ENCODE measurements at places on chromosomes 3 and 15.
A peak's percentile ranks its signal among the peaks of the same experiment; 100 is the strongest.

- no peak for DNase-seq
Observed at GRCh38 chr3:171258316-171258715, 201.9 kb downstream of the TNIK start.

GRCh38 chr3:117409701-117410459, 700.3 kb downstream of the TUSC7 start:
- DNase-seq: no peak

GRCh38 chr15:57403566-57404325, 27.4 kb downstream of the CGNL1 start:
- DNase-seq: no peak

- no peak for DNase-seq
Observed at GRCh38 chr3:142597906-142598305, 1.7 kb downstream of the PLS1 start.

DNA sequence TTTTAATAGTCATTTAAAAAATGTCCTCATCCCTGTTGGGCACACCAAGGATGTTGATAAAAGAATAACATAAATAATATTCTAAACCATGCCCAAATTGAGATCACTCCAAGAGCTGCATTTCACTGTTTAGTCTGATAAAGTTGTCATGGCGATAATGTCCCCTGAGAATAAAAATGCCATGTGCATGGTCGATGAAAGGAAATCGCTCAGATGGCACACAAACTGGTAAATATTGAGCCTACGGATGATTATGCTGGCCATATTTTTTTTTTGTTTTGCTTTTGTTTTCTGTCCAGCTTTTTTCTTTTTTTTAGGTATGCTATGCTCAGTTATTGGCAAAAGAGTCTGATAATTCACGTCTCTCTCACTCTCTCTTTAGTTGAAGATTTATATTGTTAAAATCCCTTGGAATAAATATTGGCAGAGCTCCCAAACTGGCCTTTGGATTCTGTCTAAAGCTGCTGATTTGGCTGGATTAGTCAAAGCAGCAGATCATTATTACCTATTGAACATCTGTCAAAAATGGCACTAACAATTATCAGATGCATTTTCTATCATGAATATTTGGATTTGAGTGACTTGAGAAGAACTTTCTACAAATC, 643.8 kb downstream of the SQOR start:
- DNase-seq: no peak

- no peak for DNase-seq
Observed at GRCh38 chr15:90086868-90087268, 15.4 kb downstream of the IDH2 start.

DNA sequence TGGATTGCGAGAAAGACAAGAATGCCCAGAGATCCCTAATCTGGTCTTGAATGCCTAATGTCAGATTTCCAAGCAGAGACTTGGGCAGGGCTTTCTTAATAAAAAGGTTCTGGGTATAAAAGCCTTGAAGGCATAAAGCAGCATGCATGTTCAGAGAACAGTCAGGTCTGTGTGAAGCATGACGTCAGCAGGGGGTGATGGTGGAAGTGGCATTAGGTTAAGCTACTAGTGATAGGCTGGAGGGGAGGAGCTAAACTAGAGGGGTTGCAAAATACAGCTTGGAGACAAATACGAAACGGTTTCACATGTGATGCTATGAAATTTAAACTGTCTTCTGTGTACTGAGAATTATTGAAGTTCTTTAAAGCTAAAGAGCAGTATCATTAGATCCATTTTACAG, 125.6 kb downstream of the VPS8 start:
- no peak for DNase-seq

GRCh38 chr3:99541181-99541580, 97.2 kb upstream of the COL8A1 start:
- no peak for DNase-seq

GRCh38 chr15:77482570-77482969, 61.9 kb downstream of the HMG20A start:
- no peak for DNase-seq

- no peak for DNase-seq
Observed at GRCh38 chr3:99186016-99186415, 284.5 kb upstream of the DCBLD2 start.

DNA sequence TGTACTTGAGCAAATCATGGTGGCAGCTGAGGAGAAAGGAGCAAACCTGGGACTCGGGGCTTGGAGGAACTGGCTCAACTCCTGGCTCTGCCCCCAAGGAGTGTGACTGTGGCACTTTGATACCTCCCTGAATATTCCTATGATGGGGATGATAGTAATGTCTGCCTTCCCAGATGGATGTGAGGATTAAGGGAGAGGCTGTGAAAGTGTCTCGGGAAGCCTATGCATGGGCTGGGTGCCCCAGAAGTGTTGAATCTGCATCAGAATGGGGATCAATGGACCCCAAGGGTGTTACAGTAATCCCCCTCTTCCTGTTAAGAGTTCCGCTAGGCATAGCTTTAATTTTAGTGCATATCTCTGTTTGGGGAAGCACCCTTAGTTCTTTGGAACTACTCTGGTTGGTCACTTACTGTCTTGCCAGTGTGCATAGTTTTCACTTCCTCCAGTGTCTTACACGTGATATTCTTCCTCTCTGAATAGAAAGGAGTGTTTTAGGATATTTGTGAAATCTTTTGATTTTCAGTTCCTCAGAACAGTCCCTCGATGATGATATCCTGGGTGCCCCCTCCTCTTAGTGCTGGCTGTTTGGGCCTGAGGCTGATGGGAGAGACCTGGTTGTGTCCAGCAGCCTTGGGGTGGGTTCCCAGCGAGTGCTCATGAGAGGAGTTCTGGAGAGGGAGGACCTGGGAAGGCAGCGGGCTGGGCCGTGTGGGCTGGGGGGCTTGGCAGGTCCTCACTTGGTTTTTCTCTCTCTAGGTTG, 97.5 kb downstream of the CHDH start:
- DNase-seq: no peak

DNA sequence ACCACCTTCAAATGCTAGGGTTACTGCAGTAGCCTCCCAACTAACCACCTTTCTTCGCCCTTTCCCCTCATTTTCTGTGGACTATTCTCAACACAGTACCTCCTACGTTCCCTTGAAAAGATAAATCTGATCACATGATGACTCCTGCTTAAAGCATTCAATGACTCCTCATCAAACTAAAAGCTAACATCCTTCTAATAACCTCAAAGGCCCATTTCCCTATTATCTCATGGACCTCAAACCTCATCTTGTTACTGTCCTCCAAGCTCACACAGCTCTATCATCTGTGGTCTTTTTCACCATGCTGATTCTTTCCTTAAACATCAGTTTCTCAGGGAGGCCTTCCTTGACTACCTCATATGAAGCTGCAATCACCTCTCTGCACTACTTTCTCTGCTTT, 29.6 kb downstream of the GADL1 start:
- DNase-seq: no peak

DNA sequence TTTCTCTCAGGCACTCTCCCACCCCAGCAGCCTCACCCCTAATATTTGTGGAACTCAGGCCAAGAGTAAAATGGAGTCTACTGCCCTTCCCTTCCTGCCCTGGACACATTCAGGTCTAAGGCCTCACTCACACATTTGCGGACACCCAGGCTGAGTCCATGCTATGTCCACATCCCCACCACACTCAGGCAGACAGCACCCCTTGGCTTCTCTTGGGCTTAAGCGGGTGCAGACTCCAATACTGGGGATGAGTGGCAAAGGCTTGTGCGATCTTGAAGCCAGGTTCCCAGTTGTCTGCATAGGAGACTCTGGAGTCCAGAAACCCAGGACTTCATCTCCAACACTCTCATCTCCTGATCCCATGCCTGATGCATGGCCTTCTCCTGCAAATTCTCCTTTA, 17.5 kb upstream of the CFAP100 start:
- no peak for DNase-seq

DNA sequence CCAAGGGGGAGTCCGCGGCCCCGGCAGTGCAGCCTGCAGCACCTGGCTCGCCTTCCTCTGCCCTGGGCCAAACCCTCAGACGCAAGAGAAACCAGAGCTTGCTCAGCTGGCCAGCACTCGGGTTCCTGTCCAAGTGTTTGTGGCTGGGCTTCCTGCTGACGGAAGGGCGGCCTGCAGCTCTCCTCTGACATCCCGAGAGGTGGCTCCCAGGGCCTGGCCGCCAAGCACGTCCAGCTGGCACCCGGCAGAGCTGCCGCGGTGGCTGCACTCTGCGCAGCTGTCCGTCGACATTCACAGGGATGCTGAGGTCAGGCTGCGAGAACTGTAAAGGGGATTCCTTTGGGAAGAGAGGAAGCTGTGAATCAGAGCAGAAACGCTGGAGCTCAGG, 85.6 kb downstream of the CPN2 start:
- DNase-seq: peak; percentile 41

DNA sequence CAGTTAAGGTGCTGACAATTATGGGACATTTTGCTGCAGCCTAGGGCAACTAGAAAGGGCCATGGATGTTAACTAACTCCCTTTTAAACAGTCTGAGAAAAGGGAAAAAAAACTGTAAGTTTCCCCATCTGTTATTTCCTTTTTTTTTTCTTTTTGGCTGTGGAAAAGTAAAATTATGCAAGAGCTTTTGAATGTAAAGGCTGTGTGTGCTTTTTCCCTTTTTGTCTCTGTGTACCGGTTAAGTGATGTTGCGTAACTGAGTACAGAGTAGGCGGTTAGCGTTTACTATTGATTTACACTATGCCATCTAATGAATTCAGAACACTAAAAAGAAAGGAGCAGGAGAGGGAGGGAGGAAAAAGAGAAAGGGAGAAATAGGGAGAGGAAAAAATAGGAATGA, 403.6 kb downstream of the TIGIT start:
- no peak for DNase-seq

DNA sequence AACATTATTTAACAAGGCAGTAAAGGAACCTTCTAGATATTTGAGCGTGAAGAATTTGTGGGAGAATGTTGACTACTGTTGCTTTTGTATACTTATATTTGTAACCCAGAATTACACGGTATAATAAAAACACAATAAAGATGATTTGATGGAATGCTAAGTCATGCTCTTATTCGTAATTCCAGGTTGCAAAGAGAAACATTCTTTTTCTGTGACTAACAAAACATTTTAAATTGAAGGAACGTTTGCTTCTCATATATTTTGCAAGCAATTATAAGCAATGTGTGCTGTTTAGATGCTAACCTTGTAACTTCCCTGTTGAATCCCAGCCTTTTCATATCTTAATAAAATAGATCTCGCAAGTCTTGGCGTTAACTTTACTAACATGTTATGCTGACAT, 124.4 kb upstream of the CGNL1 start:
- DNase-seq: no peak

DNA sequence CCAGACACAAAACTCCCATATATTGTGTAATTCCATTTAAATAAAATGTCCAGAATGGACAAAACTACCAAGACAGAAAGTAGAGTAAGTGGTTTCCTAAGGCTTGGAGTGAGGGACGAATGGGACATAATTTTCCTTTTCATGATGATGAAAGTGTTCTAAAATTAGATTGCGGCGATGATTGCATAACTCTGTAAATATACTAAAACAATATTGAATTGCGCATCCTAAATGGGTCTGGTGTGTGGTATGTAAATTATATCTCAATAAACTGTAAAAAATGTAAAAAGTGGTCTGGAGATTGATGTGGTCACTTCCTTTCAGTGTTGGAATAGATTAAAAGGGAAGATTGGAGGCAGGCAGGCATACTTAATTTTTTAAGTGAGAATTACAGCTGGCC, 105.9 kb upstream of the KCNAB1 start:
- no peak for DNase-seq

DNA sequence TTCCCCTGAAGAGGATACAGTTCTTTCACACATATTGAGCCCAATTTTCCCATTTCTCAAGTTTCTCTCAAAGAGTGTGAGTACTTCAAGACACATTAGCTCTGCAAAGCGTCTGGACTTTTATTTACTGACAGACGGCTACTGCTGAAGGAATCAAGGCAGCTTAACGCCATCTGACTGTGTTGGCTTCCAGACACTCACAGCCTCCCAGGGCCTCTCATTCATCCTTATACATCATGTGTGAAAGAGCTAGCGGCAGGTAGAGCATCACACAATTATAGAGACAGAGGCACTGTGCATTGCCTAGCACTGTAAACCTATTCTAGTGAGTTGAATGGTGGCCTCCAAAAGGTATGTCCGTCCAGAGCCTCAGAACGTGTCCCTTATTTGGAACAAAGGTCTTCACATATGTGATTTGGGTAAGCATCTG, 284.1 kb upstream of the STT3B start:
- no peak for DNase-seq

- DNase-seq: no peak
Observed at GRCh38 chr3:10558736-10559135, 53.4 kb upstream of the ATP2B2 start.

DNA sequence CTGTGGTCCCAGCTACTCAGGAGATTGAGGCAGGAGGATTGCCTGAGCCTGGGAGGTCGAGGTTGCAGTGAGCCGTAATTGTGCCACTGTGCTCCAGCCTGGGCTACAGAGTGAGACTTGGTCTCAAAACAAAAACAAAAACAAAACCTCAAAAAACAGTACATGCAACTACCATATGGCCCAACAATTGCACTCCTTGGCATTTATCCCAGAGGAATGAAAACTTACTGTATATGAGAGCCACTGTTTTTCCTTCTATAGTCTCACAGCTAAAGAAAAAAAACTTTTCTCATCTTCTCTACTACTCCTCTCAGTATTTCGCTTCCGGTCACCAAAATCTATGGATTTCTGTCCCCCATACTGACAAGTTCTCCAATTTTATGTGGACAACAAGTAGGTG, 84.3 kb downstream of the FLNB start:
- no peak for DNase-seq

DNA sequence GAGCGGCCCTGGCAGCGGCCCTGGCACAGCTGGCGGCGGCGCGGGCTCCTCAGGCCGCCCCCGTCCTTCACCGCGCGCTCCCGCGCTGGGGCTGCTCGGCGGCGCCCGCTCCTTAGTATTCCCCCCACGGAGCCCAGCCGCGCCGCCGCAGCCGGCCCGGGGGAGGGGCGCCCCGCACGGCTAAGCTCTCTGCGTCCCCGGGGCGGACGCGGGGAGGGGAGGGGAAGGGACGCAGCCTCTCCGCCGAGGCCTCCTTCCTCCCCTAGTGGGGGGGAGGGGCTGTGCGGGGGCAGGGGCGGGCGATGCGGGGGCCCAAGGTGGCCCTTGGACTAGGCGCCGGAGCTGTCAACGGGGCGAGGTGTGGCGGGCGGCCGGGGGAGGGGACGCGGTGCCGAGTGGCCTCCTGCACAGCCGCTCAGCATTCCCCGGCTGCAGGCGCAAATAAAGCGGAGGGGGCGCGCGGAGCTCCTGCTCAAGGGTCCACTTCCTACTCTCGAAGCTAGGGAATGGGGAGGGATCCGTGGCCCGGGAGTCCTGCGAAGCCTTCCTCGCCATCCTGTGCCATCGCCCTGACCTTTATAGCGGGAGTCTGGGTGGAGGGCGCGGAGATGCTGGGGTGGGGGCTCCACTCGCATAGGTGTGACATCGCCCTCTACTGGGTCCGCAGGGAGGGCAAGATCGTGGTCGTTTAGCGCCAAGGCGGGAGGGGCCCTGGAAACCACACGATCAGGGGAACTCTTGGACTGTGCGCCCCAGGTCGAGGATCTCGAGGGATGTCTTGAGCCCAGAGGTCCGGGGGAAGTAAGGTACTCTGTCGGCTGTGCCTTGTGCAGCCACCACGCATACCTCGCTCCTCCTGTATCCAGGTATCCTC, 22.2 kb downstream of the EPHB3 start:
- DNase-seq: no peak

GRCh38 chr15:96261575-96262034, 68.9 kb upstream of the NR2F2 start:
- no peak for DNase-seq
